LoVo (cell line): ENCODE measurements at places on chromosomes 12 and 14.
A peak's percentile ranks its signal among the peaks of the same experiment; 100 is the strongest.

GRCh38 chr12:66629138-66629870 lies 49.6 kb downstream of the GRIP1 start:
- DNase-seq: no peak

DNA sequence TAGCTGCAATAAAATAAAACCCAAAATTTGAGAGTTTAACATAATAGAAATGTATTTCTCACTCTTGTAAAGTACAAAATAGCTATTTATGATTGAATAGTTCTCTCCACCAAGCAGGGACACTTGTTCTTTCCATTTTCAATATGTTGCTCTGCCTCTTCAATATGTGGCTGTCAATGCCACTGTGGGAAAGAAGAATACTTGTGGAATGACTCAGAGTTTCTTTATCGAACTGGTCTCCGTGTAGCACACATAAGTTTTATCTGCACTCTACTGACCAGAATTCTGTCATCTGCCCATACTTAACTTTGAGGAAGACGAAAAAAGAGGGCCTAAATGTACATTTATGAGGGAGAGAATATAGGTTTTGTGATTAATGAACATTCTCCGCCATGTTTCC lies 256.9 kb downstream of the ATXN7L3B start:
- DNase-seq: no peak

- DNase-seq: no peak
These were observed 390.6 kb downstream of the PRKD1 start for GRCh38 chr14:29536886-29537511.

- DNase-seq: no peak
These were observed 2.0 kb downstream of the NFKBIA start for GRCh38 chr14:35402323-35403113.

GRCh38 chr12:15268927-15269552 lies 47.8 kb upstream of the RERG start:
- DNase-seq: peak; percentile 83

GRCh38 chr12:67269633-67270573 lies 745 bp downstream of the CAND1 start:
- peak; percentile 37 for DNase-seq

GRCh38 chr12:79370021-79370420 lies 320.7 kb downstream of the PAWR start:
- no peak for DNase-seq
